ENCODE measurements at places on chromosomes 3 and 15.

GRCh38 chr3:11509173-11510000 lies 134.3 kb downstream of the VGLL4 start:
- DNase-seq, result peak; percentile 90

DNA sequence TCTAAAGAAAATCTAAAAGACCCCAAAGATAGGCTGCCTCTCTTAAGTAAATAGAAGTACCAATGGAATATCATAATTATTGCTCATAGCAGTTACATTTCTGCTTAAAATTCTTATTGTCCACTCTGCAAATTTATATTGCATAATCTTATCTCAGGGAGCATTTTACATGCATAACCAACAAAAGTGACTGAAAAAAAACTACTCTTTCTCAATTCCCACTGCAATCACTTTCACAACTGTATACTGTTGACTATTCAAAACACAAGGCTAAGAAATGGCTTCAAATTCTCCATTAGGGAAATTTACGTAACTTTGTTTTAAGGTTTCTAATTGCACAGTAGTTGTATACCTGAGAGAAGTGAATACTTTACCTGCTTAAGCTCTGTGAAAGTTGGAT lies 56.3 kb downstream of the HMG20A start:
- no peak for DNase-seq

- DNase-seq, result no peak
Measured at GRCh38 chr3:134267996-134268395, 17.3 kb upstream of the RYK start.

DNA sequence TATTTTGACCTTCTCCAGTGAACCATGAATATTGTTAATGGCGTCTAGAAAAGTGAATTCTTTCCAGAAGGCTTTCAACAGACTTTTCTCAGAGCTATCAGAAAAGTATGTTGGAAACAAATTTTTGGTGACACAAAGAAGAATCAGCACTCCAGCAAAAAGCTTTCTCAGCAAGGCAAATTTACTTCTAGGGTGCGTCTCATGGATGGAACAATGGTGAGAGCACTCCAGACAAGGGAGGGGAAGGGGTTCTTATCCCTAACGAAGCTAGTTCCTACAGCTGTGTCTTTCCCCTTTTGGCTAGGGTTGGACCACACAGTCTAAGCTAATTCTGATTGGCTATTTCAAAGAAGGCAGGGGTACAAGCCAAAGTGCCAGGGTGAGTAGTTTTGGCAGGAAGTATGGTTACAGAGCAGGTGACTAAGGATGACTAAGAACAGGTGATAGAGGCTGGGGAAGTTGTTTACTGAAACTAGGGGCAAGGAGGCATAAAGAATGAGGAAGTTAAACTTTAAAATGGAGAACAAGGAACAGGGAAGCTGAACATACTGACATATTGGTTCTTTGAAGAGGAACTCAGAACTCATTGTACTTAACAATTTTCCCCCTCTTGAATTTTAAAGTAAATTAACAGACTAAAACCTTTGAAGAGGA lies 959.8 kb downstream of the NAALADL2 start:
- no peak for DNase-seq

DNA sequence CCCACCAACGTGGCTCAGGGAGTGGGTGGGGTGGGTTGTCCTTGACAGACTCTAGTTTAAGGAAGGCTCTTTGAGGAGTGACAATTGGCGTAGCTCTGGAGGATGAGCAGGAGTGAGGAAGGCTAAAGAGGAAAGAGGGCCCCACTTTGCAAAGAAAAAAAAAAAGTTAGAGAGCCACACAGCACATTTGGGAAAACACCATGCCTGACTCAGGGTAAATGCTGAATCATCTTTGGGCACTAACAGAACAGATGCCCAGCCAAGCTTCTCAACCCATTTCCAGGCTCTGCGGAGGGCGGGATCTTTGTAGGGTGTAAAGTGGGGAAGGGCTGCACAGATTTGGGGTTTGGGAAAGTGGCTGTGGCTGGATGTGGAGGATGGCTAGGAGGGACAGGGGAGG lies 179.1 kb upstream of the RGMA start:
- DNase-seq, result no peak

DNA sequence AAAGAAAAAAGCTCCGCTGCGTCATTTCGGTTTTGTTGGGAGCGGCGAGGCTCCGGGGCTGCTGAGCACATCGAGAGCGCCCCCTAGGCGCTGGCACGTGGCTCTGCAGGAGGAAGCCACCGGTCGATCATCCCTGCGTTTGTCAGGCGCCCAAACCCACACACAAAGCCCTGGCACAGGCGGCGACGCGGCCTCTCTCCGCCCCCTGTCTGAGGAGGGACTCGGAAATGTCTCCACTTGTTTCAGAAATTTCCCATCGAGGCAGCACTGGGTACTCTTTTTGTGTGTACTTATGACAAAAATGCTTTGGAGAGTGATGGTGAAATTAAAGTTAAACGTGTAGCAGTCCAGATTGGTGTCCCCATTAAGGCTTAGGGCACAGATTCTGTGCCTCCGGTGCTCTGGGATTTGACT lies 407.3 kb upstream of the ONECUT1 start:
- no peak for DNase-seq

DNA sequence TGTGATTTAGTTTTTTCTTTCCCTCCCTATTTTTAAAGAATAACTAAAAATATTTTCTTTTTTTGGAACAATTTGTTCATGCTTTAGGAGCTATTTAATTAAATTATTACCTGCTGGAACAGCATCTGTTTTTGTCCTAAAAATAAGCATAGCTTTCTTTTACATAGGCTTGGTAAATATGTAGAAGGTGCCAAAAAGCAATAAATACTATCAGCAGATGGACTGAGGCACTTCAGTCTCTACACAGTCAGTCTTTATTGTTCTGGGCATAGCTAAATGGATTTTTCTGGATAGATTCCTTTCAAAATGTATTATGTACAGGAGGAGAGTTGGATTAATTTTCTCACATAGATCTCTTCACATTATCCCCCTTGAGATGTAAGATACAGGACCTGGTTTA lies 223.5 kb downstream of the NAALADL2 start:
- no peak for DNase-seq

All from retinal pigment epithelial cell (primary cell).